Right lobe of liver (tissue), 6 donors: ENCODE measurements at places on chromosomes 6 and 20. TPM values are rescaled to one million over a fixed set of nuclear protein-coding genes. Genes with fewer than 3 reads are reported as not detected.

Gene HLA-DQB1
- total RNA-seq, result 14.3 TPM

DNA sequence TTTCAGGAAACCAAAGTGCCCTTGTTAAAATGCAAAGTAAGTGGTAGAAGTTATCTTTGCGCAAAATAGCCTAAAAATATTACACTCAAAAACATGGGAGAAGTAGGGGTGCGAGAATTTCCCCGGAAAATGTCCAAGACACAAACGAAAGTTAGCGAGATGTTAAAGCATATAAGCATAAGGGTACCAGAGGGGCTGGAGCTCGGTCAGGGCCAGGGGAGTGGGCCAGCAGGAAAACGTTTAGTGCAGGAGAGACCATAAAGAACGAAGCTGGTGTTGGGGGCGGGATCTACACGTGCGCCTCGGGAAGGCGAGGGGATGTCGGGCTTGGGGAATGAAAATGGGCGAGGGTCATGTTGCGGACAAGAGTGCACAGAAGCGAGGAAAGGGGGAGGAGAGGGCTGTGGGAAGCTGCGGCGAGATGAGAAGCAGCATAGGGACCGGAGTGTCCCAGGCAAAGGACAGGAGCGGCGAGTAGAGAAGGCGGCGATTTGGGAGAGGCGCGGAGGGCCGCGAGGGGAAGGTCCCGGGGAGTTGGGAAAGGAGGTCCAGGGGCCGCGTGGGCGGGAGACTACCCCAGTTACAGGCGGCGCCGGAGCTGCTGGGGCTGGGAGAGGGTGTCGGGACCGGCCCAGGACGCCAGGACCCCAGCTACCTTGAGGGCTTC is 600 bp downstream of the XPO5 start:
- no peak for DNase-seq

DNA sequence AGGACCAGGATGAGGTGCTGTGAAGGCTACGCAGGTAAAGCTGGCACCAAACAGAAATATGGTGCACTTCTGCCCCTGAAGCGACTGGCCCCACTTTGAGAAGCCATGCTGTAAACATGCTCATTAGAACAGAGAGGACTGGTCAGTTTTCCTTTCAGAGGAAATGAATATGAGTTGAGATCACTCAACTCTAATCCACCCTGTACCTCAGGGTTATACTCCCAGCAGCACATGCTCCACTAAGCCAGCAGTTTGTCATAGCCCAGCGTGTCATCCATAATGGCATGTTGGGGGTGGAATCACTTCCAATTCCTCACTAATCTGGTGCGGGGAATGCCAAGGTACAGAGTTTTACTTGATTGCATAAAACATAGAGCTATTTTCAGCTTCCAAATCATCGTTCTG is 98.1 kb downstream of the HIVEP2 start:
- DNase-seq, result no peak

GRCh38 chr20:63942250-63942951 is 13.8 kb downstream of the UCKL1 start:
- peak; percentile 65 for DNase-seq

Gene SIRPD
- not detected for total RNA-seq

GRCh38 chr6:143427109-143427817 is 23.2 kb downstream of the ADAT2 start:
- peak; percentile 74 for DNase-seq

DNA sequence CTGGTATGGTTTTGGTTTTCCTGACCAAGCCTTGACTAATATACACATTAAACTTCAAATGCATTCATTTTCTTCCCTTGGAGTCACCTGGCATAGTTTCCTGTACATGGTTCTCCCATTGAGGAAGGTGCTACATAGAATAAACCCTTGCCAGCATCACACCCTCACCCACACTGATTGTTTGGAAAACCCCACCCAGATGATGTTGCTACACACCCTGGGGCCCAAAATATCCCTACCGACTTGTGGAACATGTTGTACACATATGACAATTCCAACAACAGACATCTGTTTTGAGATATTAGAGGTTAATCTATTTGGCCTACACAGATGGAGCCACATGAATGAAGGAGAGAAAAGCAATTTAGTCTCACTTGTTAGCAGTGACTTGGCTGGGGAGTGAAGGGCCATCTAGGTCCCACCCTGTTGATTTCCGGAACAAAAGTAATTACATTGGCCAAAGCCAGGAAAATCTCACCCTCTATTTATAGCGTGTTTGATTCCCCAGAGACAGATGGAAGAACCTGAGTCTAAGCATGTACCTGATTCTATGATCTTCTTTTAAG is 606.0 kb upstream of the BTBD3 start:
- DNase-seq, result no peak

DNA sequence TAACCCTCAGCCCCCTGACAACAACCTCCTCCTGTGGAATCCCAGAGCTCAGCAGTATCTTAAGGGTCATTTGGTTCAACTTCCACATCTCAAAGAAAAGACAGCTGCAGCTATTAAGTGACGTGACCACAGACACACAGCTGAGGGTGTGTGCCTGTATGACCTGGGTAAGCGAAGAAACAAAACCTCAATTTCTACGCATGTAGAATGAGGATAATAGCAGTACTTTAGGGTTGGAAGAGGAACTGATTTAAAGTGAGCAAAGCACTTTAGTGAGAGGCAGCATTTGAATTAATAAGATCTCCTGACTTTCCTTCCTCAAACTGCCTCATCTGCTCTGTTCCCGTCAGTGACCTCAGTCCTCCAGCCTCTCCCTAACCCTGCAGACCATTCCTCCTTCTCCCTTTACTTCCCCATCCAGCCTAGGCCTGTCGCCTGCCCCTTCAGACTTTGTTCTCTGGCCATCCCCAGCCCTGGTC is 6.8 kb upstream of the ARMC2 start:
- DNase-seq, result no peak

Gene DPPA5
- not detected for total RNA-seq

DNA sequence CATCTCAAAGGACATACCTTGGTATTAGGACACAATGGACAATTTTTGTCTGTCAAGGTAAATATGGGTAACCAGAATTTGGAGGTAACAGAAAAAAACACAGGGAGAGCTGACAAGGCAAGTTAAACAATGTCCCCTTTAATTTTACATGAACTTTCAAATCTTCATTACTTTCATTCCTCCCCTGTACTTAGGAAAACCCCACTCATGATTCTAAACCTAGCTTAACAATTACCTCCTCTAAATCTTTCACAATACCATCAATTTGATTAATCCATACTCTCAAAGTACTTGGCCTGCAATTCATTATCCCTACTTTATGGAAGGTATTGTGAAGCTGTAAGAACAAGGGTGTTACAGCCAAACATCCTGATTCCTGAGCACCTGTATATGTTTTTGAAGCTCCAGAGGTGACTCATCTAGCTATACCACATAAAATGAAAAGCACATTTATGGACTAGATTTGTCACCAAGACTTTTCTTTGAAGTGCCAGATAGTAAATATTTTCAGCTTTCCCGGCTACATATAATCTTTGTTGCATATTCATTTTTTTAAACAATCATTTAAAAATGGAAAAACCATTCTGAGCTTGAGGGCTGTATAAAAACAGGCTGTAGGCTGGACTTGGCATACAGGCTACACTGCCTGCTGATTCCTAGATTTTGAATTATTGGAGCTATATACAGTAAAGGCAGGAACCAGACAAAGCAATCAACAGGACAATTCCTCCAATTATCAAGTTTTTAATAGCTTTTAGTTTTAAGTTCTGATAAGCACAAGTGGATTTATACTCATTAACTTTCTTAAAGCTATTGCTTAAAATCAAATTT is 22.9 kb downstream of the DEK start:
- DNase-seq, result no peak

Gene LTA
- not detected for total RNA-seq

DNA sequence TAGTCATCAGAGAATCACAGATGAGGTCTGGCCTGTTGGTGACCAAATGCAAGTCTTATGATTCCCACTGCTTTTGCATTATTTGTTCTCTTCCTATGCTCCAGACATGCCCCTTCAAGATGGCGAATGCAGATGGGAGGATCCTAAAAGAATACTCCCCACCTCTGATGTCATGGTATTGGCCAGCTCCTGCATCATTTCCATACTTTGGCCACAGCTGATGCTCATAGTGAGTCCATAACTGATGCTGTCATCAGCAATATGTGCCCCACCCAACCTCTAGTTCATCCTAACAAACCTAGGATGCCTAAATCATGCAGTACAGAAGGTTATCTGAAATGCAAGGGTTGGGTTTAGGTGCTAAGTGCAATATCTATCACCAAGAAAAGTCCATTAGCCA is 5.4 kb upstream of the WFDC9 start:
- no peak for DNase-seq

Gene TRMT6
- total RNA-seq, result 3.6 TPM

Gene MAPK13
- total RNA-seq, result 2.2 TPM
